ENCODE measurements at places on chromosomes 6 and 20. TPM values are rescaled to one million over a fixed set of nuclear protein-coding genes. Genes with fewer than 3 reads are reported as not detected.

DNA sequence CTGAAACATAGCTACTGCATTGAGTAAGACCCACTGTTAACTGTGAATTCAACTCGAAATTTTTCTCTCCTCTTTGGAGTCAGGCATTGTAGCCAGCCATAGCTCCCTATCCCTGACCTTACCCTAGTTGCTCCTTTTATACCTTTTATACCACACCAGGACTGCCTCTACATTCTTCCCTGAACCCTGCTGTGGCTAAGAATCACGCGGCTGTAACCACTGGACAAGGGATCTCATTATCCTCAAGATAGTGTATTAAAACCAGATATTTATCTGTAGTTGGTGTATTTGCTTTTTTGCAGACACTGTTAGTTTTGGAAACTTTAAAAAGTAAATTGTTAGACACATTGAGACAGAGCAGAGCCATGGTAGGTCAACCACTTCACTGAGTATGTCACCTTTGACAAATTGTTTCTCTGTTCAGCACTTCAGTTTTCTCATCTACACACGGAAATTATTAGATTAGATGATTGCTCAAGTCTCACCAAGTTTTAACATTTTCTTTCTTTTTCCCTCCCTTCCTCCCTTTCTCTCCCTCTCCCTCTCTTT lies 171.9 kb upstream of the PRND start:
- no peak for DNase-seq

GRCh38 chr20:20837574-20838021 lies 125.2 kb upstream of the RALGAPA2 start:
- DNase-seq = peak; percentile 77

GRCh38 chr6:3650959-3651697 lies 100.4 kb downstream of the PXDC1 start:
- no peak for DNase-seq

DNA sequence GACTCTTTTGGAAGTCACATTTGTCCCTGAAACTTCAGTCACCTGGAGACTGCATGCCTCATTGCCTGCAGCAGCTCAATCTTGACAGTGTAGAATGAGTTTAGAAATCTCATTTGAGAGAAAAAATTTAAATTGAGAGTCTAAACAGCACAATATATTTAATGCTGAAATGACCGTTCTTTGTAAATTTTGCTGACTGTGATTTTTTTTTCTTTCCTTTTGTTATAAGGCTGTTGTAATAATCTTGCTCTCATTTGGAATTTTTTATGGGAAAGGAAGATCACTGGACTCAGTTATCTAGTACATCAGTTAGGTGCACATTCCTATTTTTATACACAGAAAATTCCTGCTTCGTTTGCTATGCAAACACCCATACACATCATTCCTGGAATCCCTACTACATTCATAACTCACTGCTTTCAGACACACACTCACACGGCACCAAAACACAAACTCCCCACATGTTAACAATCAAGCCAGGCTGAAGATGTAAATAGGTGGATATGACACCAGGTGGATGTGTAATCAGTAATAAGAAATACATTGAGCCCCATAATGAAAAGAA lies 43.8 kb downstream of the PTCHD4 start:
- DNase-seq = no peak

DNA sequence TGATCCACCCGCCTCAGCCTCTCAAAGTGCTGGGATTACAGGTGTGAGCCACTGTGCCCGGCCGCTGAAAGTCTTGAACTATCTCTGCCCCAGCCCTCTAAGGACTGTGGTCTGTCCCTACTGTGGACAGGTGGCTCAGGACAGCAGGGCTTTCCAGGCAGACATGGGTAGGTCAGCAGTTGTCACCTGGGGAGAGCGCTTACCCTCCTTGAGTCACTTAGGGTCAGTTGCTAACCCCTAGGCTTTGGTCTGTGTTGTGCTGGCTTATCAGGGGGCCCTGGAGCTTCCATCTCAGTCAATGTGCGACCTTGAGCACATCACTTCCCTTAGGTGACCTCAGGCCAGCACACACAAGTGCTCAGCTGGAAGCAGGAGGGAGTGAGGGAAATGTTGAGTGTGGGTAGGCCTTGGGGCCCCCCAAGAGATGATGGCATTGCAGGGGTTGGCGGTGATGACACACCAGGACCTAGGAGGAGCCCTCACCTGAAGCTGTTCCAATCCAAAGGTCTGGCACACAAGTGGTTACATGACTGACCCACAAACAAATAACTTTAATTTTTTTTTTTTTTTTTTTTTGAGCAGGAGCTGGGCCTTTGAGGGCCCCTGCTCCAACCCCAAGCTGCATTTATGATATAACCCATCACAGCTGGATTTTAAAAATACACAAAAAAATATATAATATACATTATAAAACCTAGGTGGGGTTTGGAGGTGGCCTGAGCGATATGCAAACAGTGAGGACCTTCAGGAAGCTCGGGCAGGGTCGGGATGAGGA lies 5.1 kb downstream of the RPL10A start:
- no peak for DNase-seq

DNA sequence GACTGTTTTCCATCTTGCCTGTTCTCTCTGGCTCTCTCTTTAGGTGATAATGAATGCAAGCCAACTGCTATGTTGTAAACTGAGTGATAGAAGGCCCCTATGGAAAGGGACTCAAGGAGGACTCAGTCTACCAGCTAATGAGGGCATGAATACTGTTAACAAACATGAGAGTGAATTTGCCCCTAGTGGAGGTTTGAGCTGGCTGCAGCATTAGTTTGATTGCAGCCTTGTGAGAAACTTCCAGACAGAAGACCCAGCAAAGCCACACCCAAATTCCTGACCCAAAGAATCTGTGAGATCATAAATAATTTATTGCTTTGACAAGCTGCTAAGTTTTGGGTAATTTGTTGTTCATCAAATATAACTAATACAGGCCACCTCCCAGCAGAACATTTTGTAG lies 50.0 kb upstream of the PLCB1 start:
- DNase-seq = peak; percentile 11

GRCh38 chr6:154412106-154412820 lies 55.7 kb upstream of the IPCEF1 start:
- DNase-seq = no peak

- DNase-seq = peak; percentile 33
Observed at GRCh38 chr20:63895202-63895951, 451 bp downstream of the DNAJC5 start.

BTN1A1 gene
- not detected for total RNA-seq

SNTA1 gene
- 10.6 TPM for total RNA-seq

Data from neural progenitor cell (in vitro differentiated cells).